ENCODE measurements at places on chromosomes 5 and 9. TPM values are rescaled to one million over a fixed set of nuclear protein-coding genes. Genes with fewer than 3 reads are reported as not detected.
A peak's percentile ranks its signal among the peaks of the same experiment; 100 is the strongest.

GRCh38 chr9:88831713-88832407, 159.4 kb upstream of the S1PR3 start:
- DNase-seq: no peak

DNA sequence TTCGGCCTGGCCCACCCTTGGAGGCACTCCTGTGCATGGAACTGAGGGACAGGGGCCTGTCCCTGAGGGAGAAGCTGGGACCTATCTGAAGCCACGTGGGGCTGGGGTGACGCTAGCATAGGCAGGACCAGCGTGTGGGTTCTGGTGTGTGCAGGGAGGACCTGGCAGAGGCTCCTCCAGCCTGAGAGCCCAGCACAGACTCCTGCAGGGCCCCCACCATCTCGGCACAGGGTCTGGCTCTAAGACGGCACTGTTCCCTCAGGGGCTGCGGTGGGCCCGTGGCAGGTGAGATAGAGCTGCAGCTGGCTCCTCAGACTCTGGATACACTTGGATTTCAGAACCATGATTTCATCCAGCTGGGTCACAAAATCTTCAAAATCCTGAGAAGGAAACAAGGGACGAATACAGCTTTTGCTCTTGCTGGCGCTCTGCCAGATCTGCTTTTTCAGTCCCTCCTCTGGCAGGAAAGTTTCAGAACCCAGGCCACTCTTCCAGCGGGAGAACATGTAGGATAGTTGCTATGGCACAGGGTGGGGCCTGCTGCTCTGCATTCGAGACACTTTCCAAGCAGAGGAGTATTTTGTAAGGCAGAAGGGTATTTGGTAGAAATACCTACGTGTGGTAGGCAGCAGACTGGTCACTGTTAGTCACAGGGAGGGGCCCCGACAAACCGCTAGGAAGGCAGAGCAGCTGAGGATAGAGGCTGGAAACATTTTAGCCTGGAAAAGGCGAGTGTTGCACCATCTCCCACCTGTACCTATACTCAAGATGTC, 74.7 kb downstream of the KIF24 start:
- peak; percentile 79 for DNase-seq

GRCh38 chr9:13952906-13953305, 361.0 kb downstream of the NFIB start:
- DNase-seq: no peak

DNA sequence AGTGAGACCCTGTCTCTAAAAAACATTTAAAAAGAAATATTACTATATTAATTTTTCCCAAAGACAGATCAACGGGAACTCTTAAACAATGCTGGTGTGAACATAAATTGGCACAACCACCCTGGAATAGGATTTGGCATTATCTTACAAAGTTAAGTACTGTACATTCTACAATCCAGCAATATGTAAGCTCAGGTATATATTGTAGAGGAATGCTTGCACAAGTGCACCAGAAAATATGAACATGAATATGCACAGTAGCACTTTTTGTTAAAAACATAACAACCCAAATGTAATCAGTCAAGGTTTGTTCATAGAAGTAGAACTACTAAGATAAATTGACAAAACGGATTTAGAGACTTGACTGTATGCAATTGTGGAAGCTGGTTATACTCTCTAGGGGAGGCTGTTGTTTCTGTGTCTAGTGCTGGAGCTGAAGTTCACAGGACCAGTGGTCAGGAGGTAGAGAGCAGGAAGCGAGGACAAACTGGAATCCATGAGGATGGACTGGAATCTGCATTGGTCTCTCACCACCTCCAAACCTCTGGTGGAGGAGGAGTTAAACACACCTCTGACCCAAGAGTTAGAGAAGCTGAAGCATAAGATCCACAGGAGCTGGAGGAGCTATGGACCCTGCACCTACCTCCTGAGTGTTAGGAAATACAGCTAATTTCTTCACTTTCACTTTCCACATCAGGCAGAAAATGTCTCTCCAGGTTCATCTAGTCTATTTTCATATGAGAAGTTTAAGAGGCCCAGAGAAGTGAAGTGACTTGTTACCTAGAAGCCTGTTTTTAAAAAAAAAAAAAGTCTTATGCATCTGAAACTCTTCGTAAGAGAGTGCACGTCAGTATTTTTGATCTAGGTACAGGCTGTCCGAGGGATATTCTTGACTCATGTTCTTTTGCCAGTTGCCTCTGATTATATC, 20.3 kb upstream of the RIC1 start:
- peak; percentile 35 for DNase-seq

DNA sequence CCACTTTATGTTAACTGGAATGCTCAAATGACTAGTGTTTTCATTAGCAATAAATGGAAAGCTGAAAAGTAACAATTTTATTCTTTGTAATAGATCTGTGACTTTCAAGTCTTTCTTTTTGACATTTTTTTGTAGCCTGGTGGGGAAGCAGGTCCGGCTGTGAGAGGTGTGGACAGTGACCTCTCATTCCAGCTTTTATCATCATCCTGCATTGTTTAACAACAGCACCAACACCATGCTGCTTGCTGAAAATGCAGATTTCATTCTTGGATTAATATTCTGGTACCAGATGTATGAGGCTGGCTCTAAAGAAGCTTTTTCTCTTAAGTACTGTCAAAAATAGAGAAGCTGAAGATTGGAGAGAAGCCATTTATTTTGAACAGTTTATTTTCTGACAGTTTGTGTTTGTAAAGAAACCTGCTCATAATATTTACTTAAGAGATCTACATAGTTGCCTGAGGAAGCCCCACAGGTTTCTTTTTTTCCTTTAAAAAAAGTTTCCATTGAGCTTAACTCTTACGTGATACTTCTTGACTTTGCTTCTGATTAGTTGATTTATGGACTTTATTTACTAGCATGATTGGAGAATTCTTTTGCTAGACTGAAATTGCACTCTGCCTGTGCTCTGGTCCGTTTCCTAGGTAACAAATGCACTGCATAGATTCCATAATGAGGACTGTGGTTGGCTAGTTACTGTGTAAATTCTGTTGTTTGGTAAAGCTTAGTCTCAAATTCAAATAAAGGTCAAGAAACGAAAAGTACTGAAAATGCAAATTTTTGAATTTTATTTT, 3.4 kb downstream of the KIAA1958 start:
- DNase-seq: no peak

- no peak for DNase-seq
Measured at GRCh38 chr5:41157272-41157894, 55.9 kb downstream of the C6 start.

DNA sequence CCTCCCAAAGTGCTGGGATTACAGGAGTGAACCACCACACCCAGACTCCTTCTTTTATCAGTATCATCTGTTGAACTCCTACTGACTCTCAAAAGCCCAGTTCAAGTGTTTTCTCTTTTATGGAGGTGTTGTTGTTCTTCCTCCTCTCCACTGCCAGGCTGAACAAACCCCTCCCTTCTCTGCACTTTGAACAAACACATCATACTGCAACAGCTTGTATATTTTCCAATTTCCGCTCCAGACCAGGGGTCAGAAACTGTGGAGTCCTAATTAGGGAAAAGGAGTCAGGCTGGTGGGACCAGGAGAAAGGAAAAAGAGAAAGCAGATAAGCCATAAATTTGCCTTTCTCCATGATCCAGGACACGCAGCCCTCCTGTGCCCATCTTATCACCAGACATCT, 148.1 kb upstream of the HMHB1 start:
- DNase-seq: no peak

GRCh38 chr5:158640593-158640980, 459.1 kb downstream of the EBF1 start:
- peak; percentile 21 for DNase-seq

DNA sequence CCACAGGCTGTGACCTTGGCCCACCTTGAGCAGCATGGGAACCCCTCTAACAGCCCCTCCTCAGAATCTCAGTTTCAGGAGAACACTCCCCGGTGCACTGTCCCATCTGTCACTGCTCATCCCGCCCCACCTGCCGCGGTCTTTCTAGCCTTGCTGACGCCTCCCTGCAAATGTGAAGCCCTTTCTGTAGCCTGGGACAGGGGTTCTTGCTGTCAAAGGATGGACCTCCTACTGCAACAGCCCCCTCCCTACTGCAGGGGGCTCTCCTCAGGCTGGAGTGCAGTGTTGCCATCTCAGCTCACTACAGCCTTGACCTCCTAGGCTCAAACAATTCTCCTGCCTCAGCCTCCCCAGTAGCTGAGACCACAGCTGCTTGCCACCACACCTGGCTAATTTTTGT, 20.0 kb downstream of the OR2V1 start:
- DNase-seq: no peak

DNA sequence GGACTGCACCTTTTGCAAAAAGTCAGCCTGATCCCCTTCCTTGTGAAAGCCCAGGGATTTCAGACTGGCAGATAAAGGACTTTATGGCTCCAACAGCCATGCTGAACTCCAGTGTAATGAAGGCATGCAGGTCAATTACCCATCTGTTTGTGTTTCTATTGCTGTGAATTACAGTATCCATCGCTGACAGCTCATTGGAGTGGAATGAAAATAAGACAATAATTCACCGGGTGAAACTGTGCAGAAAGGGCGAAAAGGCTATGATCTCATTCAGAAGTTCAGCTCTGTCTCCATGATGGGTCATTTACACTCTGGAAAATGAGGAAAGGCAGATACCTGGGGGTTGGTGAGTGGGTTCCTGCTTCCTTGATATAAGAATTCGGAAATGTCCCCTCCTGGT, 148.0 kb downstream of the BRINP1 start:
- no peak for DNase-seq

GRCh38 chr9:9730174-9730573, 882.6 kb downstream of the PTPRD start:
- DNase-seq: no peak

GRCh38 chr5:56917534-56917933, 8.1 kb downstream of the SETD9 start:
- no peak for DNase-seq

- no peak for DNase-seq
Measured at GRCh38 chr5:150615141-150615699, 25.2 kb upstream of the SYNPO start.

DNA sequence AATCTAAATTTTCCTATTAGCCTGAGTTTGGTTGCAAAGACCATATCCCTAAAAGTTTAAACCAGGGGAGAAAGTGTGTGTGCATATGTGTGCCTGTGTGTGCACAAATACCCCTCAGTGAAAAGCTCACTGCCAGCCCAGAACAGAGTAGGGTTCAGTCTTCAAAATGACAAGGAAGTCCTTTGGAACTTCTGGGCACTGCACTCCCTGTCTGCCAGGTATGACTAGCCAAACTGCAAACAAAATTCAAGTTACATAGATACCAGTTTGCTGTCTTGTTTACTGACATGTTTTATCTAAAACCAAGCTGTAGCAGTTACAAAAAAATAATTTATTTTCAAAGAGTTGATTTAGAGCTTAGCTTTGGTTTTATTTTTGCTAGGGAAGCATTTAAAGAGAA, 100.1 kb downstream of the ARHGEF28 start:
- no peak for DNase-seq

DNA sequence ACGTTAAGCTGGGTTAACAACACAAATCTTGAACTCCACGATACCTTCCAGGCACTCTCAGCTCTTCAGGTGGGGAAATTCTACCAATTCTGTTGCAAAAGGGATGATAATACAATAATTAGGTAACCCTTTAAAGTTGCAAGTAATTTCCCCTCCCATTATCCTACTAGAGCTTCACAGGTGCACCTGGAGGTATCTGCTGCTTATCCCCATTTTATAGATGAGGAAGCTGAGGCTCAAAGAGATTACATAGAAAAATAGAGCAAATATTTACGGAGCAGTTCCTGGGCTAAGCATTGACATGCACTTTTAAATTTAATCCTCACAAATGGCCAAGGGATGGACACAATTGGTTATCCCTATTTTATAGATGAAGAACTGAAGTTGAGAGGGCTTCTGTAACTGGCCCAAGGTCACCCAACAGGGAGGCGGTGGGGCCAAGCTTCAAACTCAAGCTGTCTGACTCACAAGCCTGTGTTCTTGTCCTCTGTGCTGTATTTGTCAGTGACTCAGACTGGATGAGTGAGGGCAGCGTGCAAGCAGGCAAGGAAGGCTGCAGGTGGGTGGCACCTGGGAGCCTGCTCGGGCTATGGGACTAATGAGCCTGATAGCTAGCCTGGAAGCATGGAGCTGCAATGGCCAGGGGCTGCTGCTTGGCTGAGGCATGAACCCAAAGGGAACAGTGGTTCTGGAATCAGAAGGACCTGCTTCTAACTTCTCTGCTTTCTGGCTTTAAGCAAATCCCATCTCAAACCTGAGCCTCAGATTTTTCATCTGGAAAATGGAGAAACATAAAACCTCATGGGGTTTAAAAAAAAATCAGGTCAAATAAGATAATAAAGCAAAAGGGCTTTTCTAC, 105.5 kb downstream of the PDE6A start:
- peak; percentile 40 for DNase-seq

- DNase-seq: no peak
Measured at GRCh38 chr5:137607771-137608170, 108.6 kb upstream of the SPOCK1 start.

- peak; percentile 46 for DNase-seq
Measured at GRCh38 chr5:142065273-142065672, 43.3 kb upstream of the NDFIP1 start.

DNA sequence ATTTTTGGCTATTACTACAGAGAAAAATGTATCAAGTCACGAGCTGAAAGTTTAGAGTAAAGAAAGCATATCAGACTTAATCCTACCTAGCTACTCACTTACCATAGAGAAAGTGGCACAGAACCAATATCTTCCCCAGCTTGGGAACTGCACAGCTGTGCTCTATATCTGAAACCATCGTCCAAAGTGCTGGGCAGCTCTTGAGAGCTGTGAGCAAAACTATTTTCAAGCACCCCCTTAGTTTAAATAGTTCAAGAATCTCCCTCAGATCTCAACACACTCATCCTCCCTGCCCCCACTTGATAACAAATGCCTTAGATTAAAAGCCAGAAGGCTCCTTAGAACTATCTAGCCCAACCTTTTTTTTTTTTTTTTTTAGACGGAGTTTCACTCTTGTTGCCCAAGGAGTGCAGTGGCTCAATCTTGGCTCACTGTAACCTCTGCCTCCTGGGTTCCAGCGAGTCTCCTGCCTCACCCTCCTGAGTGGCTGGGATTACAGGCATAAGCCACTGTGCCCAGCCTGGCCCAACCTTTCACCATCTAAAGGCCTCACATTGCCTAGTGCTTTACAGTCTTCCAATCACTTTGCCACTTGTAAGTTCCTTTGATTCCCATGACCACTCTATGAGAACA, 94.2 kb upstream of the APC start:
- no peak for DNase-seq

DNA sequence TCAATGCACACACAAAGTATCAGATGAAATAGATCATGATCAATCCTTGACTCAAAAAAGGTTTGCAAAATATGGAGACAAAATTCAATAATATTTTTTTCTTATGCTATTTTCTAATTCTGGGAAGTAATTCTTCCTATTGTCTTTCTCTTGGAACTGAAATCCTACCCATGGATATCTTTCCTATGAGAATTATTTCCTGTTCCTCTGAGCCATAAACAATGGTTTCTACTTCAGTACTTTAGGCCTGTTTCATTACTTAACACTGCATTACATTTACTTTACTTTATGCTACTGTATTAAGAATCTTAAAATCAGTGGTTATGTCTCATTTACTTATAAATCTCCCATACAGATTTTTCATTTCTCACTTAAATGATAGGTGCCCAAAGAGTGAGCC, 1025.4 kb upstream of the ACO1 start:
- DNase-seq: no peak

- DNase-seq: no peak
Measured at GRCh38 chr9:24382566-24382965, 163.1 kb downstream of the IZUMO3 start.

The NSUN2 gene
- total RNA-seq: 20.6 TPM

The MEGF10 gene
- total RNA-seq: 13.7 TPM

The URM1 gene
- total RNA-seq: 36.2 TPM

The ALDH1A1 gene
- total RNA-seq: not detected

The HTR4 gene
- not detected for total RNA-seq

All from RPMI7951 (cell line).